ENCODE measurements at places on chromosomes 7 and 10.
A peak's percentile ranks its signal among the peaks of the same experiment; 100 is the strongest.

GRCh38 chr10:113680190-113681111 is 739 bp downstream of the CASP7 start:
- DNase-seq: peak; percentile 13

- DNase-seq: no peak
These were observed 61.2 kb downstream of the RUNDC3B start for GRCh38 chr7:87689374-87689773.

DNA sequence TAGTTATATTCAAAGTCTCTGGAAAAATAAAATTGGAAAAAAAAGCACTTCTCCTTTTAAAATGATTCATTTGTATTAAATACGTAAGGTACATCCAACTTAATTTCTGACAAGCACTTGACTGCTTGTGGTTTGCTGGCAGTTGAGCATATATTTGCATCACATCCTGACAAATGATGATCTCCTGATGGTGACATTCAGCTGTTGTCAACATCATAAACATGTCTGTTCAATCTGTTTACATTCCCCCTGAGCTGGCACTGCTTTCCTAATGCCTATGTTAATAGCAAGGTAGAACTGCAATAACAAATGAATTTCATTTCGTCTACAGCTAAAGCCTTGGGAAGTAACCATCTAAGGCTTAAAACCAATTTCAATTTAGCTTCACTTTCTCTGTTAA is 24.4 kb downstream of the TSPAN12 start:
- DNase-seq: no peak

DNA sequence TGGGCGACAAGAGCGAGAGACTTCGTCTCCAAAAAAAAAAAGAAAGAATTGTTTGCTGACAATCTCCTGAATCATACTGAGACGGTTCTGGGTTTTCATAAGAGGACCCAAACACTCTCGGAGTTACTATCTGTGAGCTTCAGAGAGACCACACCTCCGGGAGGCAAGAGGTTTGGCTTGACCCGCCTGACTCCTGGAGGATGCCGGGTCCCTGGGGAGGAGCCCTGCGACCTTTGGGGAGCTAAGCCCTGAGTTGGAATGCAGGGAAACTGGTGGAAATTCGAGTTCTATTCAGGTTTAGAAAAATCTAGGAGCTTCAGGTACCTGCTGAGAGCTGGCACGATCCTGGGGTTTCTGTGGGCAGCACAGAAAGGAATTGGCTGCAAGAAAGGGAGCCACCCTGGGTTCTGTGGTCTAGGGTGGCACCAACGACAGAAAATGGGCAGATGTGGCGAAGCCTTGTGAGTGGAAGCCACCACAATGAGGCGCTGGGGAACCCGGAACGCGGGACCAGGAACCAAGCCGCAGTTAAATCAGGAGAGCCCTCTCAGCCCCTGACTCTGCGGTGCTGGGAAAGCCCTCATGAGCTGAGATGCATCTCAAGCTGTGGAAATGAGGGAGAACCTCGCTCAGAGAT is 21.9 kb upstream of the GATAD1 start:
- no peak for DNase-seq

- no peak for DNase-seq
These were observed 84.5 kb downstream of the PIP4K2A start for GRCh38 chr10:22629852-22630233.

GRCh38 chr10:78853864-78854263 is 214.9 kb upstream of the ZMIZ1 start:
- no peak for DNase-seq
